ENCODE measurements at places on chromosomes 7 and 10.

DNA sequence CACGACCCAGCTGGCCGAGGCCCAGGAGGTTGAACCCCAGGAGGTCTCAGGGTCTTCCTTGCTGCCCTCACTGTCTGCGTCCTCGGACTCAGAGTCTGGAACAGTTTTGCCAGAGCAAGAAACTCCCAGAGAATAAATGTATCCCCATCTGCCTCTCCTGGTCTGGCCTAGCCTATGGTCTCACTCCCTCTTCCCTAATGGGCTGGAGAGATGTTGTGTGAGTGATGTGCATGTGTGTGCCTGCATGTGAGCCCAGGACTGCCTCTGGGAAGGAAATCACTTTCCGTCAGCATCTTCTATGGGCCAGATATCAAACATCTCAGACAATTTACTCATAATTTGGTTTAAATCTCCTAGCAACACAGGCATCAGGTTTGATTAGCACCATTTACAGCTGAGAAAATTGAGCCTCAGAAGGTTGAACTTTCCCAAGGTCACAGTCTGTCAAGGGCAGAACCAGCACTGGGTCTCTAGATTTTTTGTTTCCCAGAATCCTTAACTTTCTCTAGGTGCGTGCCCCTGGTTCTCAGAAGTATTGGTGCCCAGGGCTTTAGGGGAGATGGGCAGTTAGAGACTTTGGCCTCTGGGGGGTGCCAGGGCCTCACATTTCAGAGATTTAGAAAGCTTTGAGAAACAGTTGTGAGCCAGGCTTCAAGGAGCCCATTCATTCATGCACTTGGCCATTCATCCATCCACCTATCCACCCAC lies 4.9 kb downstream of the TMEM270 start:
- DNase-seq: peak; percentile 74

GRCh38 chr7:75578081-75578480 lies 86.0 kb downstream of the SPDYE5 start:
- peak; percentile 11 for DNase-seq

DNA sequence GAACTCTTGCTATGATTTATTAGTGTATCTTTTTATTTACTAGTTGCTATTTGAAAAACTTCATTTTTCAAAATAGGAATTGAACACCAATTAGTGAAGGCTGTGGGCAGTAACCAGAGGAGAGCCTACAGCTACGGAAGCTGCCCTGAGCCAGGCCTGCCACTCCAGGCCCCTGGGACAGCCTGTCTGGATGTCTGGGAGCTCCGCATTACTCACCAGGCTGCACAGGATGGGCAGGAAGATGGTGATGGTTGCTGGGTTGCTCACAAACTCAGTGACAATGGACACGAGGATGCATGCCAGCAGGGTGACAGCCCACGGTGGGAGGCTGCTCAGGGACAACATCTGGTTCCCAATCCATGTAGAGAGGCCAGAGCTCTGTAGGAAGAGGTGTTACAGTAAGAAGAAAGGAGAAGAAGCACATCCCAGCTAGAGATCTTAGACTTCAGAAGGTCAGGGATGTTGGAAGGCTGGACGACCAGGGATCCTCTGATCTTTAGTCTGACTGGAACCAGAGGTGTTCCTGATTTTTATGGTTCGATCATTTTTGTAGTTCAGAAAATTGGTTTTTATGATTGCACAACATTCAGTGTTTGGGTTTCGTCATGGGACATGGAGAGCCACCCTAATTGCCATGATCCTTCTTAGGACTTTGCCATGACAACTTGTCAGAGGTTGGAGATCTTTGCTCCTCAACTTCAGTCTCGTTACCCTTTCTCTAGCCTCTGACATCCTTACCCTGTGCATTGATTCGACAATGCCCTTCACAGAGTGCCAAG lies 23.2 kb downstream of the STMP1 start:
- peak; percentile 68 for DNase-seq

DNA sequence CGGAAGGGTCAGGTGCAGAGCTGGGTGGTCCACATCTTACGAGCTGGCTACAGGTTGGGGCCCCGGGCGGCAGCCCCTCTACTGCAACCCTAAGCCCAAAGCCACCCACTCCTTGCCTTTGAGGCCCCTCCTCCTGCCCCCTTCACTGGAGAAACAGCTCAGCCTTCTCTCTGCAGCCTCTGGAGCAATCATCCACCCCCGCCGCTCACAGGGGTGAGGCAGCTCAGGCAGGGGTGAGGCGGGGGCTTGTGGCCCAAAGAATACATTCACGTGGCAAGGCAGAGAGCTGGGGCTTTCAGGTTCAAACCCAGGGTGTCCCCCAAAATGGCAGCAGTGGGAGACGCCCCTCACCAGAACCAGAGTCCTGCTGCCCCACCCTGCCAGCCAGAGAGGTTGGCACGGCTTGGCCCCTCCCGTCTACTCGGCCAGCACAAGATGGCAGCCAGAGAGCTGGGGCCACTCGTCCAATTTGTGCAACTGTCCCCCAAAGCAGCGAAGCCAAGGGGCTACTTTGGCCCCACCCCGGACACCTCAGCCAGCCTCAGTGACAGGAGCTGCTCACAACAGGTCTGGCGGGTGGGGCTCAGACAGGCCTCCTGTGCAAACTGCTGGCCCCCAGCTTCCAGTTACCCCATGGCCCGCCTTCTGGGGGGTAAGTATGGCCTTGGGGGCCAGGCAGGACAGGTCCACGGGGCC lies 7.2 kb downstream of the GNB2 start:
- DNase-seq: no peak

DNA sequence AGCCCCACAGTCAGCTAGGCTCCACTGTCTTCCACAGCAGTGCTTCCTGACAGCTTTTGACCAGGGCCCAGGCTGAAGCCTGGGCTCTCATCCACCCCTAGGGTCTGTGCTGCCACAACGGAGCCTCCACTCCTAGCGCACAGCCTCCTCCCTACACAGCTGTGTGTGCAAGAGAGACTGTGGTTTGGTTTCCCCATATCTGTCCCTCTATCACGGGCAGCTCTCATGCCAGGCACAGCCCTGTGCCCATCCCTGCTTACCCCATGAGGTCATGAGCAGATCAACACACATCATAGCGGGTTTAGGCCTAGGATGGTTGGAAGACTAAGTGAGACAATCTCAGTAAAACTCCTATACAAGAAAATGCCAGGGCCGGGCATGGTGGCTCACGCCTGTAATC lies 61.7 kb upstream of the PLXNA4 start:
- DNase-seq: no peak

GRCh38 chr10:61943674-61944378 lies 42.3 kb downstream of the ARID5B start:
- peak; percentile 81 for DNase-seq

DNA sequence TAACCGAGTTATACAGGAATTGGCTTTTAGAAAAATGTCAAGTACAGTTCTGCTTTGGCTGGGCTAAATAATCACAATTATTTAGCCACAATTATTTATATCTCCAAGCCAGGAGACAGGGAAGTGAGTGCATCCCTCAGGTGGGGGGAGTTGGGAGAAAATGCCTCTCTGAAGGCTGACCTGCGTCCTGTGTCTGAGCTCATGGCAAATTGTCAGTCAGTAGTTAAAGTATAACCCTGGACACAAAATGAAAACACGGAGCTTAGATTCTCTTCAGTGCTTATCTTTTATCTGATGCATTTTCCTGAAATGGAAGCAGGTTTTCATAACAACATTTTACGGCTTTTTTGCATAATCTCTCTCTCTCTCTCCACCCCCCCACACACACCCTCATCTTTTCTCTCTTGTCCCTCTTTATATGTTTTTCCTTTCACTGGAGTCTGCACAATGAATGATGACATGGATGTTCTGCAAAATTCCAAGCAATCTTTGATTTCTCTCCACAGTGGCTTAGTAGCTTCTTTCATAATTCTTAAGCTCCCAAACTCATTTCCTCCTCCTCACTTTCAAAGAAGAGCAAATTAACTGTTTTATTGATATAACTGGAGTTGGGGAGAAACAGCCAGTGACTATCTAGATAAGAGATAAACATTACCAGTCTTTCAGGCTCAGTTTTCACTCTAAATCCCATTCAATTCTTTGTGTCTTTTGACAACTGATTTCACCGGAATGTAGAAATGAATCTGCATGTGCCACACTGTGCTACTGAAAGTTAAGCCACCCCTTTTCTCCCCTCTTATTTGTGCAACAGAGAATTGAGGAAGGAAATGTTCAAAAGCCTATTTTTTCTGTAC lies 521.4 kb upstream of the GHITM start:
- DNase-seq: no peak

All from fibroblast of skin of scalp (primary cell).